Calu3 (cell line): ENCODE measurements at places on chromosomes 3 and 15. TPM values are rescaled to one million over a fixed set of nuclear protein-coding genes. Genes with fewer than 3 reads are reported as not detected.

CTXN2 gene
- total RNA-seq = not detected in 2 replicates

FYCO1 gene
- 24.5 and 26.7 TPM in 2 replicates for total RNA-seq

OGG1 gene
- 17.1 and 21.8 TPM in 2 replicates for total RNA-seq

COL7A1 gene
- total RNA-seq = 8.6 and 13.9 TPM in 2 replicates

IL17RC gene
- total RNA-seq = 19.1 and 24.7 TPM in 2 replicates

DNA sequence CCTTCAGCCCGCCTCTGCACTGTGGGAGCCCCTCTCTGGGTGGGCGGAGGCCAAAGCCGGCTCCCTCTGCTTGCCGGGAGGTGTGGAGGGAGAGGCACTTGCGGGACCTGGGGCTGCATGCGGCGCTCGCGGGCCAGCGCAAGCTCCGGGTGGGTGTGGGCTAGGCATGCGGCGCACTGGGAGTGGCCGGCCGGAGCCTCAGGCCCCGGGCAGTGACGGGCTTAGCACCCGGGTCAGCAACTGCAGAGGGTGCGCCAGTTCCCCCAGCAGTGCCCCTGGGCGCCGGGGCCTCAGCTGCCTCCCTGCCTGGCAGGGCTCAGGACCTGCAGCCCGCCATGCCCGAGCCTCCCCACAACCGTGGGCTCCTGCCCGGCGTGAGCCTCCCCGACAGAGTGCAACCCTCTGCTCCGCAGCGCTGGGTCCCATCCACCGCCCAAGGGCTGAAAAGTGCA lies 98.9 kb upstream of the POU1F1 start:
- no peak for DNase-seq
- no peak overlapping the region for H3K27ac ChIP-seq
- no peaks in the 10 kb centered on the region for H3K4me1 ChIP-seq
- H3K27me3 ChIP-seq = no peaks in the 10 kb centered on the region
- no peak overlapping the region for H3K4me3 ChIP-seq

GRCh38 chr3:54999159-54999558 lies 71.3 kb upstream of the LRTM1 start:
- H3K36me3 ChIP-seq = no peaks in the 10 kb centered on the region
- no peak overlapping the region for H3K4me3 ChIP-seq
- no peak overlapping the region for H3K27ac ChIP-seq
- no peaks in the 10 kb centered on the region for H3K4me1 ChIP-seq
- no peaks in the 10 kb centered on the region for H3K27me3 ChIP-seq

DNA sequence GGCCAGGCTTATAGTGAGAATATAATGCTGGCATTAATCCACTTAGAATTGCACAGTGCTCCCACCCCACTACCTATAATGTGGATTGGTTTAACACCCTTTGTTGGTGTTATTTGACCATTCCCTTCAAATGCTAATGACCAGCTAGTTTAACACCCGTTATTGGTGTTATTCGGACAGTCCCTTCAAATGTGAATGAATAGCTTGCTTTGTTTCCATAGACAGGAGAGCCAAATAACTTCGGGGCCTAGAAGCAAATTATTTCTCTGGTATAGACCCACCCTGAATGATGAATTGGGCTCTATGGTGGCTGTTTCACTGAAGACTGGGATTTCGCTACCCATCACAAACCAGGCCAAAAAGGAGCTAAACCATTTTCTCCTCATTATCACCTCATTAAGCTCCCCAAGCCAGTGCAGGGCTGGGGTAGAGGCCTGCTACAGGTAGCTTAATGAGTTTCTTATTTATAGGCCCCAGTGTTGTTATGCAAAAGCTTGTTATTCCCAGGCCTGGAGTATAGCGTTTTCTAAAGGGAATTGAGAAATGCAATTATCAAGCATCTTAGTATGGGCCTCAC lies 494.1 kb upstream of the DPH6 start:
- H3K36me3 ChIP-seq = no peaks in the 10 kb centered on the region
- H3K27me3 ChIP-seq = no peaks in the 10 kb centered on the region
- no peak for DNase-seq

- no peak overlapping the region for H3K4me3 ChIP-seq
- no peaks in the 10 kb centered on the region for H3K27me3 ChIP-seq
- peaks cover 20% of the 10 kb centered on the region for H3K4me1 ChIP-seq
- no peak overlapping the region for H3K27ac ChIP-seq
- peaks cover 5% of the 10 kb centered on the region for H3K36me3 ChIP-seq
Observed at GRCh38 chr15:38888701-38889221, 324.1 kb upstream of the RASGRP1 start.

DNA sequence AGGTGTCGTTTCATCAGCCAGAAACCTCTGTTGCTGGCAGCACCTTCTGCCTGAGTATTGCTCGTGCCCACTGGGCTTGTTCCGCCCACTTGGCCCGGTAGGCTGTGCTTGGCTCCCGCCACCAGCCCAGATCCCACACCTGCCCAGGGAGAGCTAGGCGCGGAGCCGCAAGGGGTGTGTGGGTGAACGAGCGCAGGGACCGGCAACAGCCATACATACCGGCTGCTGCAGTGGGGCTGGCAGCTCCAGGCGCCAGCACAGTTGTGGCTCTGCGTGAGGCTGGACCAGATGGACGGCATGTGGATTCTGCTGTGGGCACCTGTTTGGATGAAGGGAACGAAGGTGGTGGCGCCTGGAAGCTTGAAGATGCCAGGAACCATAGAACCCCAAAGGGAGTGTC lies 331.5 kb upstream of the MCTP2 start:
- H3K36me3 ChIP-seq = no peaks in the 10 kb centered on the region
- H3K4me1 ChIP-seq = no peaks in the 10 kb centered on the region
- H3K27ac ChIP-seq = no peak overlapping the region
- H3K4me3 ChIP-seq = no peak overlapping the region
- DNase-seq = no peak
- H3K27me3 ChIP-seq = no peaks in the 10 kb centered on the region

- H3K4me3 ChIP-seq = no peak overlapping the region
- peaks cover 21% of the 10 kb centered on the region for H3K36me3 ChIP-seq
- peaks cover 56% of the 10 kb centered on the region for H3K4me1 ChIP-seq
- no peaks in the 10 kb centered on the region for H3K27me3 ChIP-seq
- no peak for DNase-seq
- H3K27ac ChIP-seq = no peak overlapping the region
Observed at GRCh38 chr15:90097475-90097874, 4.8 kb downstream of the IDH2 start.

DNA sequence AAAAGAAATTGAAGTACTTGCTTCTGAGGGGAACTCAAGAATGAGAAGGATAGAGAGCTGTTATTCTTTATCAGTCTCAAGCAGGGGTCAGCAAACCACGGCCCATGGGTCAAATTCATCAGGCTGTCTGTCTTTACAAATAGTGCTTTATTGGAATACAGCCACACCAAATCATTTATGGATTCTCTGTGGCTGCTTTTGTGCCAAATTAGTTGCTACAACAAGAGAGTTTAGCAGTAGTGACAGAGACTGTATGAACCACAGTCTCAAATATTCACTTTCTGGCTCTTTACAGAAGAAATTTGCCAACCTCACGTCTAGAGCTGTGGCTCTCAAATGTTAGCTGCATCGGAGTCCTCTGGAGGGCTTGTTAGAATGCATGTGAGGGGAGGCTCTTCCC lies 258.0 kb upstream of the RARB start:
- H3K36me3 ChIP-seq = no peaks in the 10 kb centered on the region
- no peak for DNase-seq
- no peak overlapping the region for H3K4me3 ChIP-seq

GRCh38 chr3:155391551-155391958 lies 98.1 kb upstream of the STRIT1 start:
- DNase-seq = peak; percentile 67
- no peak overlapping the region for H3K27ac ChIP-seq
- H3K36me3 ChIP-seq = no peaks in the 10 kb centered on the region
- no peak overlapping the region for H3K4me3 ChIP-seq
- peaks cover 15% of the 10 kb centered on the region for H3K4me1 ChIP-seq

GRCh38 chr3:81277853-81278252 lies 483.6 kb downstream of the GBE1 start:
- H3K36me3 ChIP-seq = no peaks in the 10 kb centered on the region
- H3K27me3 ChIP-seq = no peaks in the 10 kb centered on the region
- no peak for DNase-seq
